CD8-positive, alpha-beta T cell (primary cell): ENCODE measurements at places on chromosomes 3 and 15.

DNA sequence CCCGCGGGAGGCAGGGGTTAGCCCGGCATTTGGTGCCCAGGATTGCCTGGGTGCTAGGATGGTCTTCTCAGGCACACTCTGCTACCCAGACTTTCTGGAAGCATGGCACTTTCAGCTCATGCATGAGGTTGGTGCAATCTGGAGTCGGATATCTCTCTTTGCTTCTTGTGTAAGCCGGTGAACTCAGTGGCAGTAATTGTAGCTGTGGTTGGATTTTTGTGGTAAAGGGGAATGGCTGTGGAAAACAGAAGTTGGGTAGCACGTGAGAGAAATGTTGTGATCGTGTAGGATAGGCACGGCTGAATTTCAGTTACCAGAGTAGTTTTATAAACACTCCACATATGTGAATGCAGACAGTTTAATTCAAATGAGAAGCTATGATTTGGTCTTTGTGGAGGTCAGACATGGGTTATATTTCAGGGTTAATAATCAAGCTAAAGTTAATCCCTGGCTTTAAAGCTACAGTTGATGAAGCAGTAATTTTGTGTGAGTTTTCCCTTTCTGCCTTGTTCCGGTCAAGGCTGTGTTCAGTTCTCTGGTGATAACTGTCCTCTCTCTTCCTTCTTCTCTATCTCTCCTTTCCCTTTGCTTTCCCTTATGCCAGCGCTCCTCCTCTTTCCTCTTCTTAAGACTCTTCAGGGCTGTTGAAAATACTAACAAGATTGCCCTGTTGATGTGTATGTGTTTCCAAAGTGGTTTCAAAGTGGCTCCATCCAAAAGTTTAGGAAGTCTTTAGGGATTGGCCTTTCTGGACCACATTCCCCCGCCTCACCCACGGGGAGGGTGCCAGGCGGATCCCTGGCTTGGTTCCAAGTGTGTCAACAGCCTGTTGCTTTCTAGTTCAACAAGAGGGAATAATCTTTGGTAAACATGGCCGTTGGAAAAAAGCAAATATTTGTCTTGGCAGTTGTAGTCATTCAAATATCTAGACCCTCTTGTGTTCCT, 404.6 kb upstream of the C2CD4B start:
- no peak for DNase-seq

GRCh38 chr3:38168151-38169026, 3.1 kb downstream of the OXSR1 start:
- DNase-seq = no peak

- DNase-seq = no peak
These were observed 43.8 kb downstream of the SPATA16 start for GRCh38 chr3:173096994-173097785.

GRCh38 chr3:71721651-71722157, 3.5 kb downstream of the EIF4E3 start:
- peak; percentile 64 for DNase-seq

GRCh38 chr3:107369791-107370190, 7.4 kb upstream of the CCDC54 start:
- DNase-seq = no peak

- DNase-seq = no peak
These were observed 7.2 kb upstream of the STAC start for GRCh38 chr3:36373084-36373483.

GRCh38 chr3:124779116-124779515, 48.9 kb downstream of the UMPS start:
- DNase-seq = no peak

GRCh38 chr15:101536166-101536874, 46.8 kb upstream of the PCSK6 start:
- no peak for DNase-seq
